ENCODE measurements at places on chromosomes 7 and 10.

- peak; percentile 84 for DNase-seq
Measured at GRCh38 chr7:95476904-95477594, 8.7 kb upstream of the ASB4 start.

DNA sequence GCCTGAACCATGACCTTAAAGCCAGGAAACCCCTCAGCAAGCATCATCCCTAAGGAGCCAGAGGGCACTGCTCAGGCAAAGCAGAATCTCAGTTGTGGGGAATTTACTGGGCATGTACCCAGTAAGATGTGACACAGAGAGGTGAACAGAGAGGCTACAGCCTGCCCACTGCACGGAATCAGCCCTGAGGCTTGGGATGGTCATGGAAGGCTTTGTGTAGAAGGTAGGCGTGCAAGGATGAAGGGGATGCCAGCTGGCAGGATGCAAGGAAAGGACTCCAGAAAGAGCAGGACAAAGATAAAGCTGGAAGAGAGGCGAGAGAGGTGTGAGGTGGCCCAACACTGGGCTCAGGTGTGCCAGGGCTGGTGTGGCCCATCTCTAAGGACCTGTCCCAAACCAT lies 2.4 kb upstream of the AIFM2 start:
- DNase-seq: no peak

GRCh38 chr7:56218510-56218909 lies 102.3 kb upstream of the NUPR2 start:
- DNase-seq: no peak

DNA sequence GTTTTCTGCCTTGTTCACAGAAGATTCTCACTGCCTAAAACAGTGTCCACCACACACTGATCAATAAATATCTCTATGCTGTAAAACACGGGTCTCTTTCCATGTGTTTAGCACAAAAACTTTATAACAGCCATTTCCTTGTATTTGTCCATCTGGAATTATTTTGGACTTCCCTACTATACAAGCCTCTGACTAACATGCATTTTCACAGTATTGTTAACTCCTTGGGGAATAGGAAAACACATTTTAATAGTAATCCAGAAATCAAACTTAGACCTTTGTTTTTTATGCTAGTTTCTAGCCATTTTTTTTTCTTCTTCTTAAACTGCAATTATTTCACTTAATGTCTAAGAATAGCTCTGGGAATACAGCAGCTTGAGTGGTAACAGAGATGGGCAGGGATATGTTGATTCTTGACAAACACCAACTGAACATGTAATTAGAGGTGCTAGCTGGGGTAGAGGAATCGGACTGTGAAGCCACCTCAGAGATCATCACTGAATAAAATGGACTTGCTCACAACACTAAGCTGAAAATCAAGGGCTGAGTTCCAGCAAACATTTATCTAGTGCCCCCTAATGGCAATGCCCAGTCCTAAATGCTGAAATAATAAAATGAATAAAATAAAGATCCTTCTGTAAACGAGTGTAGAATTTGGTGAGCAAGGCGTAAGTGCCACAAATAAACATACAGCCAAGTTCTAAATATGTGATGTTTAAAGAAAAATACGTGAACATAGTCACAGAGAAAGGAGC lies 593.1 kb downstream of the SORCS1 start:
- peak; percentile 59 for DNase-seq

GRCh38 chr10:125156196-125156595 lies 4.2 kb downstream of the CTBP2 start:
- no peak for DNase-seq

- DNase-seq: peak; percentile 92
Measured at GRCh38 chr10:77478247-77478961, 159.2 kb downstream of the KCNMA1 start.

GRCh38 chr7:90222811-90223725 lies 11.5 kb downstream of the STEAP2 start:
- DNase-seq: no peak

DNA sequence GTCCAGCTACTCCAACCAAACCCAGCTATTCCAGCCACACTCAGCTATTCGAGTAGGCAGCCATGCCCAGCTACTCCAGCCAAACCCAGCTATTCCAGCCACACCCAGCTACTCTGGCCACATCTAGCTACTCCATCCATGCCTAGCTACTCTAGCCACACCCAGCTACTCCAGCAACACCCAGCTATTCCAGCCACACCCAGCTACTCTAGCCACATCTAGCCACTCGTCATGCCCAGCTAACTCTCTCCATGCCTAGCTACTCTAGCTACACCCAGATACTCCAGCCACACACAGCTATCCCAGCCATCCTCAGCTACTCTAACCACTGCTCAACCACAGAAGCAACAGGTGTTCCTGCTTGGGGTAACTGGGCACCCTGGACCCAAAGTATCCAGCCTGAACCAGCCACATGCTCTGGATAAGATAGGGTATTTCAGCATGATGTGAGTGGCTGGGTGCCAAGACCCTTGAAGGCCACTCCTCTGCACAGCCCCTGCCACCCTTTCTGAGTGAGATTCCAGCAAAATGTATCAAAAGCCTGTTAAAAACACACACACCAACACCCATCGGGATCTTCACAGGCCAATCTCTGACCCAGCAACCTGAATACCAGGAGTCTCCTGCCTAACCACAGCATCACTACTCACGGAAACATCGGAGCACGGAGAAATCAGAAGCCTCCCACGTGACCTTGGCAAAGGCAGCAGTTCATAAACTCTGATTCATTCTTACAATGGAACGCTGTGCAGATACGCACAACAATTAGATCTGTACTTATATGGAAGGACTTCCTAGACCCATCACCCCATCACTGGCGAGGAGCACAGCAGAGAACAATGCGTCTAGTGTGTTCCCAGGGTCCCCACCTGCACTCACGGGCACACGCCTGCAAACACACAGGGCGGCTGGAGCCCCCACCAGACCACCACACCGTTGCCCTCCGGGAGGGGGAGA lies 51.8 kb upstream of the DNAAF5 start:
- DNase-seq: no peak

- DNase-seq: no peak
Measured at GRCh38 chr10:22606164-22606614, 108.2 kb downstream of the PIP4K2A start.

- no peak for DNase-seq
Measured at GRCh38 chr10:43260117-43260761, 6.6 kb downstream of the RASGEF1A start.

- DNase-seq: no peak
Measured at GRCh38 chr10:128950916-128951275, 516.1 kb upstream of the MGMT start.

- DNase-seq: no peak
Measured at GRCh38 chr7:23012186-23012585, 1.7 kb downstream of the HYCC1 start.

GRCh38 chr7:100077205-100077604 lies 4.3 kb downstream of the ZNF3 start:
- DNase-seq: no peak

DNA sequence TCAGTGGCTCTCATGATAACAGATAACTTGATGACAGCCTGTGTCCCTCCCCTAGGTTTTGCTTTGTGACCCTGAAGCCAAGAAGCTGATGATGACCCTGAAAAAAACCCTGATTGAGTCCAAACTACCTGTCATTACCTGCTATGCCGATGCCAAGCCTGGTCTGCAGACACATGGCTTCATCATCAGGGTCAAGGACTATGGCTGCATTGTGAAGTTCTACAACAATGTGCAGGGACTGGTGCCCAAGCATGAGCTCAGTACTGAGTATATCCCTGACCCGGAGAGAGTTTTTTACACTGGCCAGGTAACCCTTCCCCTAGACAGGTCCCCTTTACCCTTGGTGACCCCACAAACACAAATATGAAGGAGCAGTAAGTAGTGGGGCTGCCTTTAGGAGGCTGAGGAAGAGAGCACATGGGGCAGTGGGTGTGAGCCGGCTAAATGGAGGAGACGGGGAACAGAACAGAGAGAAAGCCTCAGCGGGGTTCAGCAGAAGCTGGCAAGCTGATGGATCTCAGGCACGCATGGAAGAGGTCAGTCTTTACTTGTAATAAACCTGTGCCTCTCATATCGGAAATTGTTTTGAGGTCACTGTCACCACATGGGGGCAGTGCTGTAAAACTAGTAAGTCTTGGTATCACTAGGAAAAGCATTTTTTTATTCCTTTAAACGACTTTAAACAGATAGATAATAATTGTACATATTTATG lies 20.2 kb downstream of the PDCD11 start:
- DNase-seq: peak; percentile 71

GRCh38 chr10:127017541-127018297 lies 112.5 kb downstream of the DOCK1 start:
- peak; percentile 28 for DNase-seq

DNA sequence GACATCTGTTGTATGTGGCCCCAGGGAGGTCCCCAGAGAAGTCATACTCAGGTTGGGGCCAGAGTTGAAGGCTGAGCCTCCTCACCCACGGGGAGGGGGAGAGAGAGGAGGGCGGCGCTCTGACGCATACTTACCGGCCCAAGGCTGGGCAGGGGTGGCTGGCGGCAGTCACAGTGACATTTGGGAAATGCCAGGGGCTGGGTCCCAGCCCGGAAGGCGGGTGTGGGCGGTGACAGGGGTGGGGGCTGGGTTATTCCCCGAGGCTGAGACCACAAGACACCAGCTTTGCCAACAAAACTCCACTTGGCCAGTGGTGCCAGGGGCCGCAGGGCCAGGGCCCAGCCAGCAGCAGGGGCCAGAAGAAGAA lies 41.1 kb downstream of the RASGEF1A start:
- DNase-seq: no peak

DNA sequence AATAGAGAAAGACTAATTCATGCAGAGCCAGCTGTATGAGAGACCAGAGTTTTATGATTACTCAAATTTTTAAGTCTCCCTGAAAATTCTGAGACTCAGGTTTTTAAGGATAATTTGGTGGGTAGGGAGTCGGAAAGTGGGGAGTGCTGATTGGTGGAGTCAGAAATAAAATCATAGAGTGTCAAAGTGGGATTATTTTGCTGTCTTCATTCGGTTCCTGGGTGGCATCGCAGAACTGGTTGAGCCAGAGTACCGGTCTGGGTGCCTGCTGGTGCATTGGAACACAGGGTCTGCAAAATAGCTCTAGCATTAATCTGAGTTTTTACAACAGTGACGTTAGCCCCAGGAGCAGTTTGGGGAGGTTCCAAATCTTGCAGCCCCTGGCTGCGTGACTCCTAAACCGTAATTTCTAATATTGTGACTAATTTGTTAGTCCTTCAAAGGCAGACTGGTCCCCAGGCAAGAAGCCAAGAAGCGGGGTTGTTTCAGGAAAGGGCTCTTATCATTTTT lies 32.4 kb downstream of the GPRIN2 start:
- DNase-seq: peak; percentile 84

DNA sequence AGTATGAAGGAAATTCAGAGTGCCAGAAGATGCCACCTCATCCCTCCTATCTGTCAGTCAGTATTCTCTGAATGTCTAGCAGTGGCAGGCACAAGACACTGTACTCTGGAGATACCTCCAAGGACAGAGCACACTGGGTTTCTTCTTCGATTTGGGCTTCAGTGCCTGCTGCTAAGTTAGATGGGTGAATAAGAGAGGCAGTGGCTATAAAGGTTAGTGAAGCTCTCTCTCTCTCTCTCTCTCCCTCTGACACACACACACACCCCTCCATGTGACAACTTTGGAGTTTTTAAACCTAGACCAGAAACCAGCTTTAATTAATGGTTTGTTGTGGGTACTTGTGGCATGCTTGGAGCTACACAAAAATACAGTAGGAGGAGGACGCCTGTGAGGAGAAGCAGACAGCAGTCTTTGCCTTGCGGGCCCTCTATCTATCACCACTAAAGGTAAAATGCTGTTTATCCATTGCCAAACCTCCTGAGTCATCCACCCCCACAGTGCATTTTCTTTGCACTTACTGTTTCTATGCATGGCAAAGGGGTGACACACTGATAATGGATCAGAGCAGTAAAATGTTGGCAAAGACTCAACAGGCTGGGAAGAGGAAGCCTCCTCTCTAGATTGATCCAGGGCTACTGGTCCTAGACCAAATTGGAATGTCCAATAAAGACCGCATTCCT lies 102.5 kb downstream of the TRIL start:
- DNase-seq: peak; percentile 93
